ENCODE measurements at places on chromosomes 2 and 18.

DNA sequence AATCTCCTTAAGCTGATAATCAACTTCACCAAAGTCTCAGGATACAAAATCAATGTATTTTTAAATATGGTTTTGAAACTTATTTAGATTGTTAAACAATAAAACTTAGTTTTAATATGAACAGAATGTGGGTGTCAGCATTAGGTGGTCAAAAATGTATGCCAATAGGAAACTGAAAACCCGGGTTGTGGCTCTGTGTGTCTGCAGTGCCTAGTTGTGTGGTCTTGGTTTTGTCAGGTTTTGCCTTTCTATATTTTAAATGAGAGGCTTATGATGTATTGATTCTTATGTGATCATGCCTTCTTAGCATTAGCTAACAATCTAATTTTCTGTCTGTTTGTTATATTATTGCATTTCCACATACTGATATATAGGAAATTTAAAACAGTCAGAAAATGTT, 227.8 kb downstream of the ZNF407 start:
- DNase-seq: no peak

DNA sequence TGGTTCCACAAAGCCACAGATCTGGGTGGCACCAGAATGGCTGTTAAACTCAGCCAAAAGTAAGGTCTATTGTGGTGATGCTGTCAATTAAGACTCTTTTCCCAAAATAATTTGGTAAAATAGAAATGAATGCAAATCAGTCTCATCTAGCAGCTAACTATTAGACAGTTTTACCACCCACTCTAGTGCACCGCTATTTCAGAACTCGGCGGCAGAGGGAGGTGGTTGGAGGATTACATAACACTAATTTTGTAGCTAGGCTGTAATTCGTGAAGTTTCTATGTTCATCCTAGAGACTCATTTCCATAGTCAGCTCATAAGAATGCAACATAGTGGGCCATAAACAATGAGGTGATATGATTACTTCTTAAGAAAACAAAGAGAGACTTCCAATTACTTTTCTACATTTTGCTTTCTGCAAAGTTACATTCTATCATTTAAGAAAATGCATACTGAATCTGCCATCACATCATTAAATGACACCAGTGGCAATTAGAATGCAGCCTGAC, 413.8 kb downstream of the FBXO15 start:
- DNase-seq: no peak

- DNase-seq: no peak
Measured at GRCh38 chr2:203646266-203646864, 60.1 kb upstream of the CD28 start.

DNA sequence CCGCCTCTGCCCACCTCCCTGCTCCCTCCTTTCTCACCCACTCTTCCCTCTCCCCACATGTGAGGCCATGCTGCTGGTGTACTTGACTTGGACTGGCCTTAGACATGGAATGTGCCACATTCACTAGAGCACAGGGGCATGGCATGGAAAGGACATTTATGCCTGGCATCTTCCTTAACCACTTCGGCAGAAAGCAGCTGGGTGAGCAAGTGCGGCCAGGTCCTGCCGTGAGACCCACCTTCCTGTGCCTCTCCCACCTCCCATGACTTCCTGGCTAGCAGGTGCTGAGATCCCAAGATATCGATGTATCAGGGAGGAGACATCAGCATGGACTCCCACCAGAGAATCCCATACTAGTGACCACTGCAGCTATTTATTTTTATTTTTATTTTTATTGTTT, 13.0 kb downstream of the GPR55 start:
- no peak for DNase-seq

DNA sequence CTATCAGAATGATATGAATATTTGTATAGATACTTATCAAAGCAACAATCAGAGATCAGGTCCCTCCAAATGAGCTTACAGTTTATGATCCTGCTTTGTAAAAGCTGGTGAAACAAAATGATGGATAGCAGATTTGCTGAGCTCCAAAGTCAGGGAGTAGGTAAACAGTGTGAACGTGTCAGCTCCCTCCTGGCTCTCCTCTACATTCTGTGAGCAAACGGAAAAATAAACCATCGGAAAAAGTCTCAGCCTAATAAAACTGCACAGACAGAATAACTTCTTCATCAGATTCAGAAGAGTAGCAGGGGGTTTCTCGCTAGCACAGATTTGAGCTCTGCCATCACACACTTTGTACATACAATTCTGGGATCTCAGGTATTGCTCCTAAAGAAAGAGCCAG, 51.3 kb downstream of the BCL11A start:
- DNase-seq: no peak

- no peak for DNase-seq
Measured at GRCh38 chr2:176535467-176536113, 266.3 kb downstream of the MTX2 start.

DNA sequence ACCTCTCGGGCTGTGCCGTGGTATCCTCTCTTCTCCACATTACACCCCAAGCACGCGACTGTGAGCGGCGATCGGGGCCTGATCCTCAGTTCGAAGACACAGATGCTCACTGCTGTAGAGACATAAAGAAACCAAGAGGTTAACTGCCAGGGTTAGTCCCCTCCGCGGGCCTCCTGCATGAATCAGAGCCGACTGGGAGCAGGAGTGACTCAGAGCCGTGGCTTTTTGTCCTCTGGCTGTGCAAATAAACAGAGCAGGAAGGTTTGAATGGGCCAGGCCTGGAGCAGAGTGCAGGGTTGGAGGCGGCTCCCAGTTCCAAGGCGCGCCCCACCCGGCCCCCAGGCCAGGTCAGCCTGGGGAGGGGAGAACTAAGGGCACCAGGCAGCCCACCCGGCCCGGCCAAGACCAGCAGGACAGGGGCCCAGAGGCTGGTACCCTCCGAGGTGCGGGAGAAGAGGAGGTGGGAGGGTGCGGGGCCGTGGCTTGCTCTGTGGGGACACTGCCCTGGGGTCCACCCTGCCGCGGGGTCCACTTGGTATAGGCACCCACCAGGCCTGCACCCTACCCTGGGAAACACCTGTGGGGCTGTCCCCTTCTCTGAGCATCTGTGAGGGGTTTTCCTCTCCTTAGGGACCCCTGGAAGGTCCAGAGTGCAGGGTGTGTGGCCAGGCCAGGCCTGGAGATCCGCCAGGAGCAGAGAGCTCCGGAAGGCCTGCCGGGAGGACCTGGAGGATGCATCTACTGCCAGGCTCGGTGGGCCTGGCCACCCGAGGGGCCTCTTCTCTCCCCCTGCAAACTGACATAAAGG, 16.5 kb downstream of the TWIST2 start:
- DNase-seq: peak; percentile 97

GRCh38 chr18:70200286-70200685, 5.2 kb downstream of the RTTN start:
- no peak for DNase-seq

DNA sequence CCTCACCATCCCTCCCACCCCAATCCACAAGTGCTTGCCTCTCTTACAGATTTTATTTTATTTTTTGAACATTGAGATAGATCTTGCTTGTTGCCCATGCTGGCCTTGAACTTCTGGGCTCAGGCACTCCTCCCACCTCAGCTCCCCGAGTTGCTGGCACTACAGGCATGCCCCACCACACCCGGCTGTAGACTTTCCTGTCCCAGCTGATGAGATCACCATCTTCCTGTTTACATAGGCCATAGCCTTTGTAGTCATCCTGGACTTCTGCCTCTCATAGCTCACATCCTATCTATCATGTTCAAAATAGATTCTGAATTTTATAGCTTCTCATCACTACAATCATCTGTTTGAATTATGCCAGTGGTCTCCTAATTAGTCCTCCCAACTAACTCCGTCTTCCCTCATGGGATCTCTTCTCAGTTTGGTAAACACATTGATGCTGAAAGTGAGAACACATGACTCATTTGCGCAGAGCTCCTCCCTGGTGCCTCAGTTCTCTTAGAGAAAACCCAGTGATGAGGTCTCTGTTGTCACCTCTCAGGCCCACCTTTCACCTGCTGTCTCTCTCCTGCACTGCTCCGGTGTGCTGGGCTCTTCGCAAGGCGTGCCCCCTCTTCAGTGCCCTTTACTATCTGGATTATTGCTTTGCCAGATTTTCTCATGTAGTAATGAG, 243.0 kb downstream of the ZNF407 start:
- no peak for DNase-seq
